ENCODE measurements at places on chromosomes 4 and X.
A peak's percentile ranks its signal among the peaks of the same experiment; 100 is the strongest.

DNA sequence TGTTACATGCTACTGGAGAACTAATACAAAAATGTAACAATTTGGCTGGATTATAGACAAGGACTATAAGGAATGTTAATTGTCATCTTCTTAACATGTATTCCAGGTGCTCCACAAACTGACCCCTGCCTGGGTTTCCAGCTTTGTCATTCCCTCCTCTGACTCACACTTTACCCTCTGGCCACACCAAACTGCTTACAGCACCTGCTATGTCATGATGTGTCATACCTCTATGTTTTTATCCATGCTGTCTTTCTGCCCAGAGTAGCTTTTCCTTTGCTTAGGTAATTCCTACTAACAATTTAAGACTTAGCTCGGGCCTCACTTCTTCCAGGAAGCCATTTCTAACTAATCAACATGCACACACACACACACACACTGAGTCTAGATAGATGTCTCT is 14.0 kb upstream of the SHROOM4 start:
- DNase-seq: peak; percentile 3

DNA sequence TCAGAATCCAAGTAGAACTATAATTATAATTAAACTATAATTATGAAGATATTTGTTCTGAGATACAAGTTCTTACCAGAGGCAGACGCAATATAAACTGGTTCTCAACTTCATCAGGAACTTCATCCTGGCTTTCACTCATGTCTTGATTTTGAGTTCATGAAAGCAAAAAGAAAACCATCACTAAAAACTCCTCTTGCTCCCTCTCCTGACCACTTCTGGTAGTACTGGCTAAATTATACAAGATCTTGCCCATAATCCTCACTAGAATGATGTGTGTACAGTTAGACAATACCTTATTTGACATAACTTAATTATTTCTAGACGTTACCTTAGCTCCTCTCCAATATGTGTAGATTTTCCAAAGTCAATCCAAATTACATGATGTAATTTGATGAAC is 3.7 kb downstream of the TAF7L start:
- DNase-seq: peak; percentile 49

DNA sequence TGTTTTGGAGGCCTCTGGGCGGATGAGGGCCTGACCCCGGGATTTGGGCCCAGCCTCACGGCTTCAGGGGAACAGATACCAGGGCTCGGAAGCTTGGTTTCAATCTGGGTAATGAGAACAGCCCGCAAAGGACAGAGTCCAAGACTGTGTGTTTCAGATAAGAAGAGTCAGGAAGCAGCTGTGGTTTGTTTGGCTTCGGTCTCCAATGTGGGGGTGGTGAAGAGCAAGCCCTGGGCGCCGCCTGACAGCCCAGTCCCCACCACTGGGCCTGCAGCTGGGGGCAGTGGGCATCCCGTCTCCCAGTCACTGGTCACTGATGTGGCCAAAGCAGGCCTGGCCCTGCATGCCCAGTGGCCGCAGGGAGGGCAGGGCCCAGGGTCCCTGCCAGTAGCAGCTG is 9.1 kb downstream of the WFS1 start:
- no peak for DNase-seq

DNA sequence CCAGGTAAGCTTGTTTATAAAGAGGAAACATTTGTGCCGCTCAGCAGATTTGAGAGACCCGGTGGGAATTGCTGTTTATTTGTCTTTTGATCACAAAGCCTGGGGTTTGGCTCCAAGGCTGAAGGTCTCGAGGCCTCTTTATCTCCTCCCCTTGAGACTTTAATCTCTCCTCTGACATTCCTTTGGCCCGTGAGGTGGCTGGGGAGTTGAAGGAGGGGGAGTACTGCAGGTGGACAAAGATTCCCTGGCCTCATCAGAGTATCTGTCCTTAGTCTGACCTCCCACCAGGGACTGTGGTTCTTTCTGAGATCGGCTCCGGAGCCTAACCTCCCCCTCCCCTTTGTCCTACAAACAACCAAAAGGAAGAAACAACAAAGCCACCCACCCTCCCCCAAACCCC is 216.5 kb downstream of the MID1IP1 start:
- DNase-seq: no peak

- no peak for DNase-seq
Measured at GRCh38 chr4:89757154-89757719, 79.7 kb downstream of the SNCA start.

- no peak for DNase-seq
Measured at GRCh38 chrX:71365356-71365874, 742 bp upstream of the TAF1 start.

Data from GM03348 (cell line).